Effector memory CD8-positive, alpha-beta T cell (primary cell): ENCODE measurements at places on chromosomes 11 and 22.

- peak; percentile 48 for DNase-seq
Observed at GRCh38 chr11:27472398-27473016, at the start of gene LGR4. LGR4 (minus strand) TSS chr11:27472790; CDS start chr11:27472302, 488 bp downstream.

DNA sequence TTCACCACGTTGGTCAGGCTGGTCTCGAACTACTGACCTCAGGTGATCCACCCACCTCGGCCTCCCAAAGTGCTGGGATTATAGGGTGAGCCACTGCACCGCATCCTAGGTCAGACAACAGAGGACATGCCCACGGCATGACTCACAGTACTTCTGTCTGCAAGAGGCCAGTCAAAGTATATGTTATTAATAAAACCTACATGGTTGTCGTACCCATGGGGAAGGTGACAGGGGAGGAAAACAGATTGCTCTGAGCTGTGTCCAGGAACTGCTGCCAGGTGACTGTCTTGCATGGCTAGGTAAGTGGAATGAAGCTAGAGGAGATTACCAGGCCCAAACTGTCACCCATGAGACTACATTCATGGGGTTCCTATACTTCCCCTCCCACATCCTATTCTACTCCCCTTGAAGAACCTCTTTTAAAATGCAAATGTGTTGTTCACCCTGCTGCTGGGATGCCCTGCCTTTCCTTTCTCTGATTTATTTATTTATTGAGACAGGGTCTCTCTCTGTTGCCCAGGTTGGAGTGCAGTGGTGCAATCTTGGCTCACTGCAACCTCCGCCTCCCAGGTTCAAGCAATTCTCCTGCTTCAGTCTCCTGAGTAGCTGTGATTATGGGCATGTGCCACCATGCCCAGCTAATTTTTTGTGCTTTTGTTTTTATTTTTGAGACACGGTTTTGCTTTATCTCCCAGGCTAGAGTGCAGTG lies 2.0 kb upstream of the NLRX1 start:
- DNase-seq: no peak

DNA sequence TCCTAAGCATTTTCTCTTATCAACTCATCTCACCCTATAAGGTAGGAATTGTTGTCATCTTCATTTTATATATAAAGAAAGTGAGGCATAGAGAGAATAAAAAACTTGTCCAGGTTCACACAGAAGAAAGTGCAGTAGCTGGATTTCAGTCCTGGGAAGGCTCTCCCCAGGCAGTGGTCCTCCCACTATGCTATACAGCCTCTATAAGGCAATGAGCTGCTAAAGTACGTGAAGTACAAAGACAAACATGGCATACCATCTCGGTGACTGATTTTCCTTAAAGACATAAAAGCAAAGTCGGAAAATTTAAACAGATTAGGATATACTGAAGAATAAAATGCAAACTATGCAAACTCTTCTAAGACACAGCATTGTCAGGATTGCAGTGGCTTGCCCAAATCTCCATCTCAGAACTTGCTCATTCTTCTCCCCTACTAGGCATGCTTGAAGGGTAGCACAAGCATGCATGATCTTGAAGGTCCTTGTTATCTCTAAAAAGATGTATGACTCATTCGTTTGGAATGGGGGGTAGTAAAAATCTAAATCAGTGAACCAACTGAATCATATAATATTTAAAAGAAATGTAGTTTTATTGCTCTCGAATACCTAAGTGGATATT lies 97.8 kb upstream of the CSNK2A3 start:
- no peak for DNase-seq

DNA sequence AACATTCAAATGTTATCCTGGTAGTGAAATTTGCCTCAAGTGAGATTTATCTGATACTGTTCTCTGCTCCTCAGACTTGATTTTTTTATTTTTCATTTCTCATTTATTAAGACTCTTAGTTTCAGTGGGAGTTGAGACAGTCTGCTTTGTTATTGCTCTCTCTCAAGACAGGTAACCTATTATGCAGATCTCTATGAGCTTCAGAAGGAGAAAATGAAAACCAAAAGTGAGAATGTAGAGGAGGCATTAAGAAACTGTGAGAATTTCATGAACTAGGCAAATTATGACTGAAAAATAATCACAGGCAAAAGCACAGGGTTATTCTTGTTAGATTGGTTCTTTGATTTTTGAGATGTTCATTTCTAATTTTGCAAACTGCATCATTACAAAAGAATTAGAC lies 290.0 kb upstream of the CHORDC1 start:
- no peak for DNase-seq

DNA sequence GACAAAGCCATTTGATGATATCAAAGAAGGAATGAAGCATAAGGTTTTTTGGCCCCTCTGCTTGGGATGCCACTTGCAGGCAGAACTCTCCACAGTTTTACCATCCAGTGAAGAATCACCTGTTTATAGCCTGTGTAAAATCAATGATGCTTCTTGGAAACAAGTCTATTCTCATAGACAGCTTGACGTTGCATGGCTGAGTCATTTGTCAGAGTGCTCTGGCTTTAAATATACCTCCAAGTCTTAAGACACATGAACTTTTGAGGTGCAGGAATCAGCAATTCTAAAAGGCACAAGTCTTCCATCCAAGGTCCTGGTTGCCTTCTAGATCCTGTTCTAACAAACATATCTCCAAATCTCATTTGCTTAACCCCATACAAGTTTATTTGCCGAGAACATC lies 53.6 kb upstream of the KIRREL3 start:
- no peak for DNase-seq

GRCh38 chr11:2300936-2301630 lies 635 bp downstream of the C11orf21 start:
- no peak for DNase-seq

- DNase-seq: no peak
Observed at GRCh38 chr11:12075822-12076821, 34.3 kb upstream of the MICAL2 start.
